Natural killer cell treated with Interleukin-12 subunit alpha and Interleukin-12 subunit beta and Interleukin-15 and Interleukin-18, amount 100 ng/mL, for 72 hours (primary cell): ENCODE measurements at places on chromosomes 1 and 21. TPM values are rescaled to one million over a fixed set of nuclear protein-coding genes. Genes with fewer than 3 reads are reported as not detected.
A peak's percentile ranks its signal among the peaks of the same experiment; 100 is the strongest.

AKR7A3 gene
- total RNA-seq, result 2.0 TPM

RIMKLA gene
- 8.8 TPM for total RNA-seq

DNA sequence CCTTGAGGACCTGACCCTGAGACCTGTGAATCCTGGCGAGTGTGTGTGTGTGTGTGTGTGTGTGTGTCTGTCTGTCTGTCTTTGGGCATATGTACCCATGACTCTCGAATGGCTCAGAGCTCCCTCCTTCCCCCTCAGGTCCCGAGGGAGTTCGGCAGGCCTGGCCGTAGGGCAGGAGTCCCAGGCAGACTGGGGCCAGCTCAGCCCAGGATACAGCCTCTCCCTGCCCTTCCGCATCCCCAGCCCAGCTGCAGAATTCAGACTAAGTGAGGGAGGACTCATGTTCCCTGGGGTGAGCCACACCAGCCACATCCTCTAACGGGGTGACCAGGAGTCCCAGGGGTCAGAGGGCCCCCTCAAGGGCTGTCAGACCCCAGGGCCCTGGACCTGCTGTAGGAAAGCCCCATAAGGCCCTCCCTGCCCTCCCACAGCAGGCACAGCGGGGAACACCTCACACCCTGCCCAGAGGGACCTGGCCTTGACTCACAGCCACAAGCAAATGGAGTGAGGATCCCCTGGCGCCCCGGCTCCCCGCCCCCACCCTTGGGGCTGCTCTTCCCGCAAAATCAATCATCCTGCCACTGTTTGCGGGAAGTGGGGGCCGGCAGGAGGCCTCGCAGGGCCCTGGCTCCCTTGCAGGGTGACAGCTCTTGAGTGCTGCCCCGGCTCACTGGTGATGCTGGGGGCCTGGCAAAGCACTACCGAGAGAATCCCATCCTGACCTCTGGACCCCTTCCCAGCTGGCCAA lies 101.7 kb upstream of the CASZ1 start:
- H3K4me1 ChIP-seq, result no peaks in the 10 kb centered on the region
- H3K27me3 ChIP-seq, result no peaks in the 10 kb centered on the region
- no peaks in the 10 kb centered on the region for H3K36me3 ChIP-seq
- no peak overlapping the region for H3K27ac ChIP-seq
- DNase-seq, result no peak

GRCh38 chr1:25503551-25504426 lies 39.6 kb upstream of the LDLRAP1 start:
- peaks cover 8% of the 10 kb centered on the region for H3K27me3 ChIP-seq
- H3K27ac ChIP-seq, result no peak overlapping the region
- DNase-seq, result no peak
- H3K36me3 ChIP-seq, result peaks cover 5% of the 10 kb centered on the region

DNA sequence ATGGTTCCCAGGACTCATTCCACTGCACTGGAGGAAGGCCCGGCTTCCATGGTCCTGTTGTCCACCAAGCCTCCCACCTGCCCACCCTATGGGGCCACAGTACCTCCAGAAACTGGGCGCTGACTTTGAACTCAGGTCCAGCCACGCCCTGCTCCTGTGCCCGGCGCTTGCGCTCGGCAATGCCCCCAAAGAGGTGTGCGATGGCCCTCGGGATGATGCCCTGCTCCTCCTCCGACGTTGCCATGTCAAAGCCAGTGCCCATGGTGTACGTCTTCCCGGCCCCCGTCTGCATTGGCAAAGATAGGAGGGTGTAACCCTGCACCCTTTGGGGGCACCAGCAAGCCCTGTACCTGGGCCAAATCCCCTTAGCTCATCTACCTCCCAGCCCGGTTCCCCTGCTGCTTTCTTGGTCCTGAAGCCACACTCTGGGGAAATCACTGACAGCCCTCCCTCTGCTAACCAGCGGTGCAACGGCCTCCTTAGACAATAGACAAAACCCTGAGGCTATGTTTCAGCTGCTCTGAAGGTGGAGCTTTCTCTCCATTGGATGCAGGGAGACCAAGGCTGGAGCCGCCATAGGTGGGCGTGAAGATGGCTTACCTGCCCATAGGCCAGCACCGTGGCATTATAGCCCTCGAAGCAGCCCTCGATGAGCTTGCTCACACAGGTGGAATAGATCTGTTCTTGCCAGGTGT lies 14.7 kb downstream of the KIF21B start:
- H3K36me3 ChIP-seq, result no peaks in the 10 kb centered on the region
- H3K27me3 ChIP-seq, result no peaks in the 10 kb centered on the region
- H3K4me3 ChIP-seq, result no peak overlapping the region
- H3K27ac ChIP-seq, result peak overlapping the region; percentile 34
- no peak for DNase-seq
- peaks cover 23% of the 10 kb centered on the region for H3K4me1 ChIP-seq

GRCh38 chr1:55204997-55205396 lies 10.2 kb downstream of the USP24 start:
- peaks cover 6% of the 10 kb centered on the region for H3K36me3 ChIP-seq
- H3K4me1 ChIP-seq, result peaks cover 66% of the 10 kb centered on the region
- no peak for DNase-seq
- peak overlapping the region; percentile 67 for H3K4me3 ChIP-seq
- H3K27ac ChIP-seq, result peak overlapping the region; percentile 76

TFB2M gene
- 15.7 TPM for total RNA-seq

ANGPTL3 gene
- total RNA-seq, result not detected

- H3K4me1 ChIP-seq, result peaks cover 24% of the 10 kb centered on the region
- H3K27ac ChIP-seq, result no peak overlapping the region
- H3K4me3 ChIP-seq, result no peak overlapping the region
- H3K27me3 ChIP-seq, result no peaks in the 10 kb centered on the region
- no peak for DNase-seq
These were observed 7.1 kb downstream of the FAM89A start for GRCh38 chr1:231032963-231033362.

CLCA2 gene
- not detected for total RNA-seq

DNA sequence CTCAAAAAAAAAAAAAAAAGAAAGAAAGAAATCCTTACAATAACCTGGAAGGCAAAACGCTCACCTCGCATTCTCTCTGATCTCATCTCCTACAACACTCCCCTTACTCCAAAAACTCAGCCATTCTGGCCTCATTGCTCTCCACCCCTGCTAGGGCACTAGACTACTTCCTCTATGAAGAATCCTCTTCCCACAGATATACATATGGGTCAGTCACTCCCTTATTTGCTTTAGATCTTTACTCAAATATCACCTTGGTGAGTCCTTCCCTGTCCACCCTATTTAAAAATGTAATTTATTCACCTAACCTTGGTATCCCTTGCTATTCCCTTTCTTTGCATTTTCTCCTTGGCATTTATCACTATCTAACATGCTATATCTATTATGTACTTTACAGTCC lies 24.6 kb upstream of the KIF1B start:
- H3K4me3 ChIP-seq, result no peak overlapping the region
- H3K27me3 ChIP-seq, result no peaks in the 10 kb centered on the region
- no peak overlapping the region for H3K27ac ChIP-seq
- no peaks in the 10 kb centered on the region for H3K36me3 ChIP-seq
- DNase-seq, result no peak

ANP32E gene
- total RNA-seq, result 157 TPM

DNA sequence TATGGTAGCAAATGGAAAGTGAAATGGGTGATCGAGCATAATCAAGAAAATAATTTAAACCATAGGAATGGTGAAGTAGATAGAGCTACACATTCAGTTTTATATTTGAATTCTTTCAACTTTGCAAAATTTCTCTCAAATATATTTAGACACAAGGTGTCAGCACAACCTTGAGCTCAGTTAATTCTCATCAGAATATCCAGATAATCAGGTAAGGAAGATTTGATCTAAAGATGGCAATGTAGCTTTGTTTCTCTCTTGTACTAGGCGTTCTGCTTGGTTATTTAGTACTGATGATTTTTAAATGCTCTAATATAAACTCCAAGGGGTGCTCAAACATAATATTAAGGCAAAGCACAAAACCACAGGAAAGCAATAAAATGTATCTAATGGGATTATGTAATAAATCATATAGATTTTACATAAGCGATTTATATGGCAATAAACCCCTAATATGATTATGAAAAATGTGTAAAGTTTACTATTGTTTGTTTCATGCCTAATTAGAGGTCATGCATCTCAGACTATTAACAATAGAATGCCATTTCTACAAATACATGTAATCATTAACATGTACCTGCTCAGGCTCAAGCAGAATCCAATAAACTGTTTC lies 32.4 kb upstream of the SERTAD4 start:
- H3K4me3 ChIP-seq, result no peak overlapping the region
- H3K36me3 ChIP-seq, result no peaks in the 10 kb centered on the region
- no peaks in the 10 kb centered on the region for H3K4me1 ChIP-seq

SERTAD4 gene
- not detected for total RNA-seq

DNA sequence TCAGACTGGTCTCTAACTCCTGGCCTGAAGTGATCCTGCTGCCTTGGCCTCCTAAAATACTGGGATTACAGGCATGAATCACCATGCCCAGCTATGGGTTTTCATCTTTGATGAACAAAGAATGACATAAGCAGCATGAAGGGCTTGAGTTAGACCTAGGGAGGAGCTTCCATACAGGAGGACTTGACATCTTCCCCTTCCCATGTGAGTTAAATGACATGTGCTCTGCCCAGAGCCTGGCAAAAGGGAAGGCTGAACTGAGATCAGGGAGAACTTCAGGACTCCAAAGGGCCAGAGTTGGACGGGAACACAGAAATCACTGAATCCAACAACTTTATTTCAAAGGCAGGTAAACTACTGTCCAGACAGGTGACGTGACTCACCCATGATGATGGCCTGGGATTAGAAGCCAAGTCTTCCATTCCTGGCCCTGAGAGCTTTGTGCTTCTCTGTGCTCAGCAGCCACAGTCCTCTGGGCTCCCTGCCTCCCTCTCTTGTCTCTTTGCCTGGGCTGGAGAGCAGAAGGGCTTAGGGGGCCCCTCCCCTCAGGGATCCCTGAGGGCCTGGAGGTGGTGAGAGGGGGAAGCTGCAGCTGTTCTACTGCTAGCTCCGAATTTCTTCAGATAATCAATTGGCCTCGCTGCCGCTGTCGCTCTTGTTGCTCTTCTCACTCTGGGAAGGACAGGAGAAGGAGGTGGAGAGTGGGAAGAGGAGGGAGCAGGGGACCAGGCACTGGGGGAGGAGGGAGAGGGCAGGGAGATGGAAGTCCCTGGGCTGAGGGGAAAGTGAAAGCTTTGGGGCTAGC lies 7.6 kb downstream of the NHLH1 start:
- no peaks in the 10 kb centered on the region for H3K27me3 ChIP-seq
- no peak for DNase-seq
- no peak overlapping the region for H3K27ac ChIP-seq
- H3K36me3 ChIP-seq, result no peaks in the 10 kb centered on the region

DNA sequence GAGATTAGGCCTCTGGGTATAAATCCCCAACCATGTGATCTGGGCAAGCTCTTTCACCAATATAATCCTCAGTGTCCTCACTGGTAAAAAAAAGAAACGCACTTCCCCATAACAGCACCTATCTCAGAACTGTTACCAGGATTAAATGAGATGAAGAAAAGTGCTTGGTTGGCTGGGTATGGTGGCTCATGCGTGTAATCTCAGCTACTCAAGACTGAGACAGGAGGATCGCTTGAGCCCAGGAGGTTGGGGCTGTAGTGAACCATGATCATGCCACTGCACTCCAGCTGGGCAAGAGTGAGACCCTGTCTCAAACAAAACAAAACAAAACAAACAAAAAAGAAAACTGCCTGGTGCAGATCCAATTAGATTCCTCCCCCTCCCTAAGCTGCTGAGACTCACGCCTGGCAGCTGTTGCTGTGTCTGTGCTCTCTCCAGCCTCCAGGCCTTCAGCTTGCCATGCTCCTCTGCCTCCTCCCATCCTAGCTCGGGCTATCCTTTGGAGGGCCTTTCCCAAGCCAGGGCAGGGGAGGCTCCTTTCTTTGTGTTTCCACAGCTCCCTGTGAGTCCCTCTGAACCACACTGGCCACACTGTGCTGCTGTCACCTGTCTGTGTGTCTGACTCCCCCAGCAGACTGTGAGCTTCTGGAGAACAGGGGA lies 19.0 kb downstream of the CYB5RL start:
- H3K27ac ChIP-seq, result no peak overlapping the region
- H3K27me3 ChIP-seq, result no peaks in the 10 kb centered on the region
- H3K4me3 ChIP-seq, result no peak overlapping the region
- DNase-seq, result no peak
- no peaks in the 10 kb centered on the region for H3K4me1 ChIP-seq
- no peaks in the 10 kb centered on the region for H3K36me3 ChIP-seq

EMC1 gene
- total RNA-seq, result 85.7 TPM

DNA sequence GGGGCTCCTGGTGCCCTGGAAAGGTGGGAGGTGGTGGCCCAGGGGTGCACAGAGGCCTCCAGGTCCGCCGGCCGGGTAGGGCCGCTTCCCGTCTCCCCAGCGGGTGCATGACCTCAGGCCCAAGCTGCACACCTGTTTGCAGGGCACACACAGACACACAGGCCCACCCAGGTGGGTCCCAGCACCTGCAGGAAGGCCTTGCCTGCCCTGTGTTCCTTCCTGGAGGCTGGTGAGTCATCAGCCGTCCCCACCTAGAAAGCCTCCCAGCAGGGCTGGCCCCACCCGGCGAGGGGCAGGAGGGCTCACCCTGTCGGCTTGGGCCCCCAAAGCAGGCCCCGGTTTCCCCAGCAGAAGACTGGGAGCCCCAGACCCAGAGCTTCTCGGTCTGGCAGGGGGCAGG lies 23.6 kb upstream of the TTLL10 start:
- H3K4me3 ChIP-seq, result no peak overlapping the region
- no peak overlapping the region for H3K27ac ChIP-seq
- peaks cover 20% of the 10 kb centered on the region for H3K4me1 ChIP-seq
- peaks cover 21% of the 10 kb centered on the region for H3K36me3 ChIP-seq

- no peaks in the 10 kb centered on the region for H3K27me3 ChIP-seq
- H3K27ac ChIP-seq, result no peak overlapping the region
- H3K4me3 ChIP-seq, result no peak overlapping the region
- H3K36me3 ChIP-seq, result no peaks in the 10 kb centered on the region
- no peaks in the 10 kb centered on the region for H3K4me1 ChIP-seq
These were observed 51.4 kb upstream of the ACTRT2 start for GRCh38 chr1:2969845-2970291.

TMEM81 gene
- 3.0 TPM for total RNA-seq

- no peaks in the 10 kb centered on the region for H3K27me3 ChIP-seq
- peaks cover 33% of the 10 kb centered on the region for H3K4me1 ChIP-seq
- peak overlapping the region; percentile 94 for H3K27ac ChIP-seq
- no peak for DNase-seq
- H3K4me3 ChIP-seq, result peak overlapping the region; percentile 95
These were observed 1.9 kb downstream of the ZBTB7B start for GRCh38 chr1:155004352-155005075.

- H3K4me3 ChIP-seq, result no peak overlapping the region
- no peaks in the 10 kb centered on the region for H3K36me3 ChIP-seq
- peak; percentile 5 for DNase-seq
- no peak overlapping the region for H3K27ac ChIP-seq
These were observed 79.8 kb upstream of the WNT4 start for GRCh38 chr1:22222723-22223122.

IFI44L gene
- total RNA-seq, result 3.8 TPM

GRCh38 chr1:9373619-9374018 lies 80.9 kb downstream of the SPSB1 start:
- DNase-seq, result no peak
- H3K4me1 ChIP-seq, result no peaks in the 10 kb centered on the region
- H3K4me3 ChIP-seq, result no peak overlapping the region
- H3K36me3 ChIP-seq, result no peaks in the 10 kb centered on the region
- H3K27ac ChIP-seq, result no peak overlapping the region
- no peaks in the 10 kb centered on the region for H3K27me3 ChIP-seq
